ENCODE measurements at places on chromosomes 3 and 15.

- no peak for DNase-seq
Measured at GRCh38 chr15:29100486-29101000, 169.1 kb downstream of the NSMCE3 start.

DNA sequence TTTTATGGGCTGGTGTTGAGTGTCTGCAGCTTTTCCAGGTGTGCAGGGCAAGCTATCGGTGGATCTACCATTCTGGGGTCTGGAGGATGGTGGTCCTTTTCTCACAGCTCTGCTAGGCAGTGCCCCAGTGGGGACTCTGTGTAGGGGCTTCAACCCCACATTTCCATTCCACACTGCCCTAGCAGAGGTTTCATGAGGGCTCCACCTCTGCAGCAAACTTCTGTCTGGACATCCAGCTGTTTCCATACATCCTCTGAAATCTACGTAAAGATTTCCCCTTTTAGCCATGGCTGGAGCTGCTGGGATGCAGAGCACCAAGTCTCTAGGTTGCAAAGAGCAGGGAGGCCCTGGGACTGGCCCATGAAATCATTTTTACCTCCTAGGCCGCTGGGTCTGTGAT is 11.6 kb downstream of the RFX7 start:
- no peak for DNase-seq

- DNase-seq, result no peak
Measured at GRCh38 chr3:29515451-29515850, 234.6 kb downstream of the RBMS3 start.

- no peak for DNase-seq
Measured at GRCh38 chr3:9342696-9343095, 20.2 kb upstream of the THUMPD3 start.

- DNase-seq, result no peak
Measured at GRCh38 chr3:173221010-173221409, 80.0 kb upstream of the SPATA16 start.

DNA sequence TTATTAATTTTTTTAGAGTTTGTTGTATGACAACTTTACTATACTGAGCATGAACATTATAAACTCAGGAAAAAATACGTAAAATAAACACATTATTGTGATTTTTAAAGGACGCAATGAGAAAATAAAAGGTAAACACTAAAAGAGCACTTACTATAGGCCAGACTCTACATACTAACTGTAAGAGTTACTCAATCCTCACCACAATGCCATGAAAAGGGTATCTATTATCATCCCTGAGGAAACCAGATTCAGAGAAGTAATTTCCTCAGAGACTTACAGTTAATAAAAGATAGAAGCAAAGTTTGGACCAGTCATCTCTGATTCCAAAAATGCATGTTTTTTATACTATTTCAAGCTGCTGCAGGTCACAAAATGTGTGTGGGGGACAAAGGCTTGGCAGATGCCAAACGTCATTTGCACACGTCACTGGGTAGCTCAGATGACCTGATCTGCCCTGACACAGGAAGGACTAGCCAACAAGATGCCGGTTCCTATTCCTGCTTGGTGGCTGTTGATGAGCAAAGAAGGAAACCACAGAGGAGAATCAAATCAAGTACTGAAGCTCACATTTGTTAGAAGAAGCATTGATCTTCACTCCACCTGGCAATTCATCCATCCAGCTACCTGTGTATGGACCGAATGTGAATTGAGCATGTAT is 42.3 kb downstream of the KLHL6 start:
- DNase-seq, result no peak

- no peak for DNase-seq
Measured at GRCh38 chr15:73584699-73585420, 48.3 kb downstream of the NPTN start.

- peak; percentile 72 for DNase-seq
Measured at GRCh38 chr3:25448750-25449692, 21.0 kb downstream of the RARB start.

- no peak for DNase-seq
Measured at GRCh38 chr15:38558372-38559059, 6.1 kb downstream of the RASGRP1 start.

- no peak for DNase-seq
Measured at GRCh38 chr15:84881520-84881830, 3.0 kb upstream of the SLC28A1 start.

- DNase-seq, result no peak
Measured at GRCh38 chr3:154967090-154967489, 113.0 kb upstream of the MME start.

- DNase-seq, result no peak
Measured at GRCh38 chr3:34261001-34261385, 462.6 kb downstream of the PDCD6IP start.

DNA sequence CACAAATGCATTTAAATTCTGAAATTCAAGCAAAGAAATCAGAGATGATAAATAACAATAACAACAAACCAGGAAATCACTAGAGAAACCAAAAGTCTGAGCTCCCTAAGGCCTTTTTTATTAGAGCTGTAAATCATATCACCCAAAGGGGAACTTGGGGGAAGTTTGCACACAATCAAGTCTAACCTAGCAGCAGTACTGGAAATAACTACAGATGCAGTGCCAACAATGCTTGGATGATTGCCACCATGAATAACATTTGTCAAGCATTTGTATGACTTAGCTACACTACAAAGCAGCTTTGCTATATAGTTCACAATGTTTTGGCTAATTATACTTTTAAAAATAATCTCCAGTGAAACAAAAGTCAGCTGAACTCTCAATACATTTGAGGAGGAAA is 27.8 kb downstream of the SHQ1 start:
- DNase-seq, result no peak

GRCh38 chr3:129605203-129605921 is 1.1 kb downstream of the PLXND1 start:
- DNase-seq, result peak; percentile 51

- no peak for DNase-seq
Measured at GRCh38 chr3:145087038-145087437, 1073.9 kb downstream of the PLOD2 start.

- no peak for DNase-seq
Measured at GRCh38 chr3:27752926-27753325, 30.8 kb upstream of the EOMES start.

GRCh38 chr3:59908280-59908679 is 858.5 kb upstream of the CFAP20DC start:
- no peak for DNase-seq

DNA sequence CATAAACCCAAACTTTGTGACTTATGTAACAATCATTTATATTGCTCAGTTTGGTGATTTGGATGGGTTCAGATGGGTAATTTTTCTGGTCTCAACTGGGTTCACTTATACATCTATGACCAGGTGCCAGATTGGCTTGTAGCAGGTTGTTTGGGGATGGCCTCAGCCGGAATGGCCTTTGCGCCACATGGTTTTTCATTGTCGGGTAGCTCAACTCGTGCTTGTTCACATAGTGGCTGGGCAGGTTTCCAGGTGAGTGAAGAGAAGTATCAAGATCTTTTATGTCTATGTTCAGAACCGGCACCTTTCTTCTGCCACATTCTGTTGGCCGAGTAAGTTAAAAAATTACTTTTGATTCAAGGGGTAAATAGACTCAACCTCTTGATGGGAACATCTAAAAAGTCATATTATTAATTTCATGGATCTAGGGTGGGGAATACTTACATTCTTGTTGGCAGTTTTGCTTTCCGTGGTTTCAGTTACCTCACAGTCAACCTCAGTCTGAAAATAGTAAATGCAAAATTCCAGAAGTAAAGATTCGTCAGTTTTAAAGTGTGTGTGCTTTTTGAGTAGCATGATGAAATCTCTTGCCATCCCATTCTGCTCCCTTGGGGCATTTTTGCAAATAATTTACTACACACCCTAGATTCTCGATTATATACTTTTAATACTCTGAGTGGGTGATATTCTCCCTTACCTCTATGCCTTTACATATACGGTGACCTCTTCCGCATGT is 745.7 kb upstream of the CCDC54 start:
- DNase-seq, result no peak

- DNase-seq, result no peak
Measured at GRCh38 chr3:138944929-138945708, 1.8 kb downstream of the FOXL2 start.

DNA sequence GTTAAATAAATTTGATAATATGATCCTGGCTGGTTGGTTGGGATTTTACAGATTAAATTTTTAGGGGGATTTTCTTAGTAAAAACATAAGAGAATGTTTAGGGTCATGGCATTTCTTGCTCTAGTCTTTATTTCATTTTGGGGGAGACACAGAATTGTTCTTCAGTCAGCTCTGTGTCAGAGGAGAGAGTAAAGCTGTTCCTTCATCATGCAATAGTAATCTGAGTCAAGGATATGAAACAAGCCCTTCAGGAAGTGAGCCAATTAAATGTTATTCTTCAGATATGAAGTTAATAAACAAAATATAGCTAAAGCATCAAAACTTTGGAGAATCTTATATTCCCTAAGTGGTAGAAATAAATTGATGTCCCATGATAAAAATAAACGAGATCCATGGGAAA is 22.9 kb upstream of the SLC4A7 start:
- DNase-seq, result no peak

DNA sequence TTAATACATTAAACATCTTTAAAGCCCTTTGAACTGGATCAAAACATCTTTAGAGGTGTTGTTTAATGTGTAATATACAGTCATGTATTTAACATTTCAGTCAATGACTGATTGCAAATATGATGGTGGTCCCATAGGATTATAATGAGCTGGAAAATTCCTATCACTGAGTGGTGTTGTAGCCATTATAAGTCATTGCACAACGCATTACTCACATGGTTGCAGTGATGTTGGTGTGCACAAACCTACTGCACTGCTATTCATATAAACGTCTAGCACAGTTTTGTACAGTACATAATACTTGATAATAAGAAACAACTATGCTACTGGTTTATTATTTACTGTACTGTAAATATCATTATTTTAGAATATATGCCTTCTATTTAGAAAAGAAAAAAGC is 75.6 kb downstream of the DTWD1 start:
- no peak for DNase-seq

DNA sequence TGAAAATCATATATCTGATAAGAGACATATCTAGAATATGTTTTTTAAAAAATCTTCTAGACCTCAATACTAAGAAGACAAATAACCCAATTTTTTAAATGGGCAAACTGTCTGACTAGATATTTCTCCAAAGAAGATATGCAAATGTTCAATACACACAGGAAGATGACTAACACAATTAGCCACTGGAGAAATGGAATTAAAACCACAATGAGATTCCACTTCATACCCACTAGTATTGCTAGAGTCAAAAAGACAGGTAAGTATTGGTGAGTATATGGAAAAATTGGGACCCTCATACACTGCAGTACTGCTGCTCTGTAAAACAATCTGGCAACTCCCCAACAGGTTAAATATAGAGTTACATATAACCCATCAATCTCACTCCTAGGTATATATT is 33.1 kb upstream of the TOPAZ1 start:
- DNase-seq, result no peak

- no peak for DNase-seq
Measured at GRCh38 chr15:66646308-66646707, 55.7 kb upstream of the SMAD6 start.

- DNase-seq, result no peak
Measured at GRCh38 chr3:67083277-67083676, 85.2 kb downstream of the KBTBD8 start.

DNA sequence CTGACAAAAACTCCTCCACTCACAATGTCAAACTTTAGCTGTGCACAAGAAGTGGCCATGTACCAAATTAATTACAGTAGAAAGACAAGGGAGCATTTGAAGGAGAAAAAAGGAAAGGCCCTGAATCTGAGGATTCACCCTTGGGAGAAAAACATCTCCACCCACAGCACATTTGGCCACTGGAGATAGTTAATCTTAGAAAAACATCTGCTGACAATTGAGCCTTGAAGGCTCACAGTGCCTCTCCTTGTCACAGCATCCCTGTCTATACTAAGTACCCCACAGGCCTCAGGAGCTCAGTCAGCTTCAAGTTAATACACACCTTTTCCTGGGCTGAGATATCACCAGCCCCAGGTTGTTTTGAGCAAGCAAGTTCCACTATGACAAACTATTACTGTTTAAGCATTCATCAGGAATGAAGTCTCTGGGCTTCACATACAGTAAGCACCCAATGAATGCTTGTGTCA is 78.1 kb upstream of the SETMAR start:
- DNase-seq, result no peak

- peak; percentile 73 for DNase-seq
Measured at GRCh38 chr15:31325595-31326155, 960 bp upstream of the KLF13 start.

GRCh38 chr15:42021593-42021992 is 751 bp upstream of the PLA2G4E start:
- no peak for DNase-seq

- DNase-seq, result no peak
Measured at GRCh38 chr15:23648920-23649515, 1.4 kb upstream of the MAGEL2 start.

GRCh38 chr3:169755488-169755887 is 9.4 kb downstream of the TERC start:
- DNase-seq, result no peak

GRCh38 chr3:124680521-124680920 is 49.7 kb upstream of the UMPS start:
- DNase-seq, result no peak

DNA sequence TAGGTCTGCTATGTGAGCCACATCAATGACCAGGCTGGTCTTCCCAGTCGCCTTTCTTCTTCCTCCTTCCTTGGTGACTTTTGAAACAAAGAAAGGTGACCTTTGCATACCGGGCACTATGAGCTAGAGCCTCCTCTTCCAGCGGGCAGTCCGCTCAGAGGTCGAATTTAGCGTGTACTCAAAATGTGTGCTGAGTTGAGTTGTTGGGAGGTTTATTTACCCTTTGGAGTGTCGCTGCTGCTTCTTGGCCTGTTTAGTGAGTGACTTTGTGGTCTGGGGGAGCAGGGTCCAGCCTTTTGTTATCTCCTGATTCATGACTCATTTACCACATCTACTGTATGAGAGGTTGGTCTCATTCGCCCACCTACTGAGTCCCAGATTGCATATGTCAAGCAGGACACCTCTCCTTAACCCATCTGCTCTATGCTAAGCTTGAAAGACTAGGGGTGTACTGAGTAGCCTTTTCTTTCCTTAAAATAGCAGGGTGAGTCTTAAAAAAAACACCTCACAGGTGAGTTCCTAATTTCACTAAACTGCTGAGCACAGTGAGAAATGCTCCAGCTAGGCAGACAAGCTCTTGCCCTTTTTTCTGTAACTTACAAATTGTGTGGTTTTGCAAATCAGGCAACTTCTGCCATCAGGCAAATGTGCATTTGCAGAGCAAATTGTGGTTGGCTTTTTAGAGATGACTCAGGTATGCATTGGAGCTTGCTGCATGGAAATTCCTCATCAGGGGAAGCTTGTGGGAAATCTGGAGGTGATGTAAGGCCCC is 3.2 kb upstream of the SIAH2 start:
- DNase-seq, result no peak

- DNase-seq, result no peak
Measured at GRCh38 chr15:90564051-90564450, 34.3 kb downstream of the CRTC3 start.

DNA sequence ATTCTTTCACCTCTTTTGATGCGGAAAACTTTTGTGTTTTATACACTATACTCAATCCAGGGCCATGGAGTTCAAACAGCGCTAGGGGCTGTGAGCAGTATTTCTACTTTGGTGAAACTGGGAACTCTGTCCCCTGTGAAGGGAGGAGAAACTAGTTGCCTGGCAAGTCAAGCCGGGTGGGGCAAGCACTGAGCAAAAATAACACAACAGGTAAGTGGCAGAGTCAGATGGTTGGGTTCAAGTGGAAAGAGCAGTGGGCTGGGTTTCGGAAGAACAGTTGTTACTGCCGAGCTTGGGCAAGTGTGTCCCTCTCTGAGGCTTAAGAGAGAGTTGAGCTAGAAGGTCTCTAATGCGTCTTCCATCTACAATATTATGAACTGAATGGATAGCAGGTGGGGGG is 59.7 kb upstream of the ROPN1 start:
- DNase-seq, result no peak

- DNase-seq, result no peak
Measured at GRCh38 chr3:25380222-25380739, 47.8 kb upstream of the RARB start.
